ENCODE measurements at places on chromosomes 1 and 21.
A peak's percentile ranks its signal among the peaks of the same experiment; 100 is the strongest.

DNA sequence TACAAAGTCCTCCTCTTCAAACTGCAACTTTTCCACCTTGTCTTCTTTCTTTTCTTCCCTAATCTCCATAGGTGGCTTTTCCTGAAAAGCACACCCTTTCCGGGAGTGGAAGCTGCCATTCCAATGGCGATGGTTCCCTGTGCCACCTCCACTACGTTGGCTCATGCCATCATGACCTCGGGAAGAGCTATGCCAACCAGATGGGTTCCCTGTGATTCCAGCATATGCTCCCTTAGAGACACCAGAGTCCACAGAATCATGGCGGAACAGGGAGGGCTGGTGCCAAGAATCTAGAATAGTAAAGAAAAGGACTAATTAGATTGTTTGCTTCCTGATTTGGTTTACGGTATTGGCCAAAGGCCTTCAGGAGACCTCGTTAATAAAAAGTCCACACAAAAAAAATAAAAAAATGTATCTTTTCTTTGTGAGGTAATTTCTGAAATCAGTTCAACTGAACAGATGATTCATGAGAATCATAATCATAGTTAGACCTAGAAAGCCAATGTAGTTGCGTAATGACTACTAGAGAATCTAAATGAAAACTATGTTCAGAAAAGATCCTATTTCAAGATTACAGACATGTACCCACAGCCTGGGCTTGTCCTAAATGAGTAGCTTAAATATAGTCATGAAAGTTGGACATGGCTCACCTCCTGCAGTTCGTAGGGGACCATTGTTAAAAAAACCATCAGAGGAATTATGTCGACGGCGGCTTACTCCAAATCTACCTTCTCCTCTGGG is 30.9 kb upstream of the CCDC17 start:
- DNase-seq: no peak
- H3K36me3 ChIP-seq: peaks cover 100% of the 10 kb centered on the region
- no peaks in the 10 kb centered on the region for H3K4me1 ChIP-seq

DNA sequence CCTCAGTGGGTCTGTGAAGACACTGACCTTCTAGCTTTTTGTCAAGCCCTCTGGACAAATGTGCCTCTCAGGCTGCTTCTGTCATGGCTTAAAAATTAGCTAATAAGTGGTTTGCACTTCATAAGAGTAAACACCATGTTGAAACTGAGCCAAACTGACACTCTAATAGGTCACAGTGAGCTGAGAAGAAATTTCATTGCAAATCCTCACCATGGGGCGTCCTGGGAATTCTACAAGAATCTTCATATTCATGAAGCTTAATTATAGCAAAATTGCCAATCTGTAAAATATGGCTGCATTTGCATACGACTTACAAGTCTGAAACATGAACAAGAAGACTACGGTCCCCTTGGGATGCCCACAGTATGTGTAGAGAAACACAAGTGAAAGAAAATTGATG is 188.6 kb downstream of the DSCAM start:
- no peak overlapping the region for H3K4me3 ChIP-seq
- H3K27me3 ChIP-seq: no peaks in the 10 kb centered on the region
- H3K36me3 ChIP-seq: no peaks in the 10 kb centered on the region
- no peak for DNase-seq

DNA sequence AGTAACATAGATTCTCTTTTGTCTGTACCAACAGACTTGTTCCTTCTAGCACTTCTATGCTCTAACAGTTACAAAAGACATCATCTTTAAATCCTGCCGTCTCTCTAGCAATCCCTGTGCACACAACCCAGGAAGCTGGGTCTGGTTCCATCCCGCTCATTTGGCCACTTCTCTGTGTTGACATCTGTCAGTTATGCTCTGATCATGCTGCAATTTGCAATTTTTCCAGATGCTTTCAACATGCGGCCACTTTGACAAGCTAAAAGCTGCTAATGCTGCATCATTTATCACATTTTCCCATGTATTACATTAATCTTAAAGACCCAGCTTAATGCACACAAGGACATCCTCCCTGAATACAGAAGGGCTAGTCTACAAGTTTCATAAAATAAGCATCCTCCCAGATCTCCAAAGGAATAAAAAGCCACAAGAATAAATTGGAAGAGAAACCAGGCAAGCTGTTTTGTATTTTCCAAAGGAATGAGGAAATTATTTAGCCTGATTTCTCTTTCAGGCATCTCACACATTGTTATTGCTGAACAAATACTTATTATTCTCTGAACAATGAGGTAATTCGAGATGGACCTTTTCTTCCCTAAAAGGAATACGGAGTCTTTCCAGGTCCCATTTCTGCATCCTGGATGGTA is 19.0 kb upstream of the LRRC52 start:
- H3K4me1 ChIP-seq: no peaks in the 10 kb centered on the region
- no peaks in the 10 kb centered on the region for H3K36me3 ChIP-seq
- H3K4me3 ChIP-seq: no peak overlapping the region
- no peak for DNase-seq
- H3K27ac ChIP-seq: no peak overlapping the region

DNA sequence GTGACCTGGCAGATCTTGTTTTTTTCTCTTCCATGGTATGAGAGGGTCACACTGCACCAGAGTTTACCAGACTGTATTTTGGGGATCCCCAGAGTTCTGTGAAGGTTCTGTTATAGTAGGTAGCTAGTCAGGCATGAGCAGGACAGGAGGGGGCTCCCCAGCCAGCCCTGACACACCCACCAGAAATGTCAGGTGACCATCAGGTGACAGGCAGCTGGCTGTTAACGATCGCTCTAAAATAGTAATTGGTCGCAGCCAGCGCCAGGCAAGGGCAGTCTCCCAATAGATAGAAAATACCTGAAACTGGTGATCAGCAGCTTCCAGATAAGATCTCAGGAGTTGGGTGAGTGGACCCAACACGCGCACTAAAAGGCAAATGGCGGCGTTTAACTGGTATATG is 264.9 kb downstream of the RHOU start:
- no peak overlapping the region for H3K4me3 ChIP-seq
- H3K36me3 ChIP-seq: no peaks in the 10 kb centered on the region
- no peaks in the 10 kb centered on the region for H3K4me1 ChIP-seq
- no peak for DNase-seq
- no peaks in the 10 kb centered on the region for H3K27me3 ChIP-seq

DNA sequence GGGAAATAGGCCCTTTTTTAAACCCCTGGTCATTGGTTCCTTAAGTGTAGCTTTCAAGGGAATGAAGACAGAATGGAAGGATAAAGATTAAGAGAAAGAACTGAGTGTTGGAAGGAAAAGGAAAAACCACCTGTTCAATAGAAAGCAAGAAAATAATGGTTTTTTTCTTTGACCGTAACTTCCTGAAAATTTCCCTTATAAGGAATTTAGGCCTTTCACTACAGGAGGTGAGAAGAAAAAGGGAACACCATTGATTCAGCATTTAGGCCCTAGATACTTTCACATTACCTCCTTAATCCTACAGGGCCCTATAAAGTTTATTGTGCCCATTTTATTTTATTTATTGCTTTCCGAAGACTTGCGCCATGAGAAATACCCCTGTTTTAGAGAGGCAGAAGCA is 18.9 kb downstream of the KPNA6 start:
- peaks cover 26% of the 10 kb centered on the region for H3K36me3 ChIP-seq
- H3K27ac ChIP-seq: no peak overlapping the region
- no peaks in the 10 kb centered on the region for H3K4me1 ChIP-seq

DNA sequence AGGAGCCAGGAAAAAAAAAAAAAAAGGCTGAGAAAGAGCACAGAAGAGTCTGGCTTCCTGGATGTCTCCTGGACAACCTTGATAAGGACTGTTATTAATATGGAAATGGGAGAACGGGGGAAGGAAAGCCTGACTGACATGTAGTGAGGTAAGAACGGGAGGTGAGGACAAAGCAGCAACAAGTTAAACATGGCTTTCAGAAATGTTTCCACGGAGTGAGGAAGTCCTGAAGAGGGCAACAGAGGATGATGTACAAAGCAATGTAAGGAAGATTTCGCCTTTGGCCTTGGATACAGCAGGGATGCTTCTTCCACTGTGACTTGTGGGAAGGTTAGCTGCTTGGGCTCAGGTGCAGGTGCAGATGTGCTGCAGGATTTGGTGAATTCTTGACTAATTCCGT is 11.9 kb upstream of the NIBAN1 start:
- no peak for DNase-seq
- H3K27ac ChIP-seq: no peak overlapping the region
- H3K36me3 ChIP-seq: no peaks in the 10 kb centered on the region
- no peaks in the 10 kb centered on the region for H3K4me1 ChIP-seq

- H3K4me3 ChIP-seq: no peak overlapping the region
- H3K36me3 ChIP-seq: no peaks in the 10 kb centered on the region
- H3K4me1 ChIP-seq: no peaks in the 10 kb centered on the region
Observed at GRCh38 chr1:115258302-115258866, 79.7 kb downstream of the NGF start.

GRCh38 chr1:147545133-147545532 is 3.8 kb downstream of the BCL9 start:
- H3K4me1 ChIP-seq: peaks cover 17% of the 10 kb centered on the region
- DNase-seq: peak; percentile 82
- peaks cover 2% of the 10 kb centered on the region for H3K27me3 ChIP-seq
- H3K4me3 ChIP-seq: no peak overlapping the region
- no peak overlapping the region for H3K27ac ChIP-seq

GRCh38 chr21:33642896-33643657 is 776 bp downstream of the ITSN1 start:
- peak overlapping the region; percentile 75 for H3K4me3 ChIP-seq
- DNase-seq: no peak
- no peaks in the 10 kb centered on the region for H3K36me3 ChIP-seq
- H3K27me3 ChIP-seq: no peaks in the 10 kb centered on the region
- H3K4me1 ChIP-seq: peaks cover 23% of the 10 kb centered on the region
- H3K27ac ChIP-seq: peak overlapping the region; percentile 62

DNA sequence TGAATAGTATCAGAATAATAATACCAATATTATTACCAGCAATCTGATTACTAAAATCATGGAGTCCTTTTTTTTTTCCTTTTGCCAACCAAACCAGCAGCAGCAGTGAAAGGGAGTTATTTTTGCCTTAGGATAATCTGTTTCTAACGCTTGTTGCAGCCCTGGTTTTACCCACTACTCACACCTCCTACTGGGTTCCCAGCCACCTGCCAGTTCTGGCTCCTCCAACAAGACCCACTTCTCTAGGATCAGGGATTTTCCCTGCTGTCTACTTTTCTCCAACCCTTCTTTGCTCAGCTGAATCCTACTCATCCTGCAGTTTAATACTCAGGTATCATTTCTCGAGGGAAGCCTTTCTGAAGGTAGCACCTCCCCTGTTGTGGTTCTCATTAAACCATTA is 96.8 kb upstream of the BCAR3 start:
- peak overlapping the region; percentile 100 for H3K27ac ChIP-seq
- H3K4me1 ChIP-seq: peaks cover 51% of the 10 kb centered on the region
- DNase-seq: no peak
- no peaks in the 10 kb centered on the region for H3K27me3 ChIP-seq
- H3K4me3 ChIP-seq: no peak overlapping the region
- peaks cover 15% of the 10 kb centered on the region for H3K36me3 ChIP-seq

GRCh38 chr1:18950401-18951026 is 6.0 kb downstream of the IFFO2 start:
- H3K4me3 ChIP-seq: peak overlapping the region; percentile 20
- H3K36me3 ChIP-seq: peaks cover 30% of the 10 kb centered on the region
- DNase-seq: no peak
- peak overlapping the region; percentile 97 for H3K27ac ChIP-seq
- no peaks in the 10 kb centered on the region for H3K27me3 ChIP-seq
- H3K4me1 ChIP-seq: peaks cover 67% of the 10 kb centered on the region

- no peak overlapping the region for H3K27ac ChIP-seq
- DNase-seq: no peak
- H3K4me1 ChIP-seq: no peaks in the 10 kb centered on the region
- H3K36me3 ChIP-seq: no peaks in the 10 kb centered on the region
Observed at GRCh38 chr1:158248771-158249170, 5.5 kb upstream of the CD1A start.

GRCh38 chr1:167826127-167826526 is 87.8 kb downstream of the ADCY10 start:
- no peaks in the 10 kb centered on the region for H3K36me3 ChIP-seq
- H3K4me1 ChIP-seq: peaks cover 5% of the 10 kb centered on the region
- no peak overlapping the region for H3K27ac ChIP-seq
- no peak for DNase-seq
- no peak overlapping the region for H3K4me3 ChIP-seq
- no peaks in the 10 kb centered on the region for H3K27me3 ChIP-seq

DNA sequence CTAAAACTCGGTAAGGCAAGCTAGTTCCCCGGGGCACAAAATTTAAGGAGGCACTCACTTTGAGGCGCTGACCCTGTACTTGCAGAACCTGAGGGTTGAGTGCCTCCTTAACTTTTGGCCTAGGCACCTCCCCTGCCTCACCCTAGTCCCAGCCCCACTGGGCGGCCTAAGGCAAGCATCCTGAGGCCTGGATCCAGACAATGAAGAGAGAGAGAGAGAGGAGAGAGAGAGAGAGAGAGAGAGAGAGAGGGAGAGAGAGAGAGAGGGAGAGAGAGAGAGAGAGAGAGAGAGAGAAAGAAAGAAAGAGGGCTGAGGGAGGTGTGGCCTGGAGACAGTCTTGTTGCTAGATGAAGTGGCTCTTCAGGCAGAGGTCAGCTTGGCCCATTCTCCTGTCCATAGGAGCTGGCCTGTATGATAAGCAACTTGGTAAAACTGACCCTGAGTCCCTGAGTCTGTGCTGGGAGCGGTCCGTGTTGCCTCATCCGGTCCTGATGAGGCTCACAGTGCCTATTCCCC is 7.4 kb upstream of the LRRN2 start:
- H3K4me1 ChIP-seq: no peaks in the 10 kb centered on the region
- no peaks in the 10 kb centered on the region for H3K36me3 ChIP-seq
- H3K27me3 ChIP-seq: peaks cover 2% of the 10 kb centered on the region
- no peak overlapping the region for H3K4me3 ChIP-seq
- no peak overlapping the region for H3K27ac ChIP-seq
- DNase-seq: no peak

- no peaks in the 10 kb centered on the region for H3K27me3 ChIP-seq
- DNase-seq: no peak
- peaks cover 9% of the 10 kb centered on the region for H3K4me1 ChIP-seq
- no peak overlapping the region for H3K4me3 ChIP-seq
- H3K36me3 ChIP-seq: no peaks in the 10 kb centered on the region
- H3K27ac ChIP-seq: no peak overlapping the region
Observed at GRCh38 chr21:35204850-35205541, 155.9 kb upstream of the RUNX1 start.

- no peak overlapping the region for H3K4me3 ChIP-seq
- H3K27me3 ChIP-seq: no peaks in the 10 kb centered on the region
- H3K27ac ChIP-seq: no peak overlapping the region
- no peaks in the 10 kb centered on the region for H3K4me1 ChIP-seq
- DNase-seq: no peak
Observed at GRCh38 chr1:159829273-159829634, 2.6 kb downstream of the SLAMF8 start.

Measured in RWPE2 (cell line).